CD4-positive, alpha-beta T cell (primary cell): ENCODE measurements at places on chromosomes 3 and 15.
A peak's percentile ranks its signal among the peaks of the same experiment; 100 is the strongest.

DNA sequence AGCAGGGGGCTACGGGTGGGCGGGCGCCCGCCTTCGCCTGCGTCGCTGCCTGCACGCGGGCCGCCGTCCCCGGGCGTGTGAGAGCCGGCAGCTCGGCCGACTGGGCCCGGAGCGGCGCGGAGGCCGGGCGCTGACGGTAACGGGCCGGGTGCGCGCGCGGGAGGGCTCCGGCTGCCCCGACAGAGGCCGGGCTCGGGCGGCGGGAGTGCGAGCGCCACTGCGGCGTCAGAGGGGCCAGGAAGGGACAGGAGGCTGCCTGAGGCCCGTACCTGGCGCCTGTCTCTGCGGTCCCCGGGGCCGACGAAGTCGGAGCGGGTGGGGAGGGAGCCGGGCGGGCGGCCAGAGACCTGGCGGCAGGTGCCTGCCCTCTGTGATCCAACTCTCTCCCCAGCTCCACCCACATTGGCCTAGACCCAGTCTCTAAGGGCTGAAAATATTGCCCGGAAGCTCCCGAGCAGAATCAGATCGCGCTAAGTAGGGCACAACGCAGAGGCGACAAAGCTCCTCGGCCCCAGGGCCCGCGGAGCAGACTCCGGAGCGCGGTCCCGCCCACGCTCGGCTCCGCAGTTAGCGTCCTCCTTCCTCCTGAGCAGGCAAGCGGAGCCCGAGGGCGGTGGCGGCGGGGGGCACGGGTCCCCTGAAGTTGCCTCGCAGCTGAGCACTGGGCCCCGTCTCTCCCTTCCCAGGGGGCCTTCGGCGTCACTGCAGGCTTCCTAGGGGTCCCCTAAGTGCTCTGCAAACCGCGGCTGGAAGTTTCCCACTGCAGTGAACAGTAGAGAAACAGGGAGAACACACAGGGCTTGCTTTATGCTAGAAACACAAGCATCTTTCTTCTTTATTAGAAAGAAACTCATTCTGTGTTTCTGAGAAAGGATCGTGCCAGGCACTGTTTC is at the start of gene MAN2A2:
Gene MAN2A2 (plus strand): TSS at position 463 of the 893 bp plus-strand sequence. CDS start 906 bp downstream, outside the sequence.
- peak; percentile 46 for DNase-seq

GRCh38 chr3:144809380-144809779 is 837.8 kb downstream of the DIPK2A start:
- no peak for DNase-seq

- DNase-seq = no peak
These were observed 68.2 kb downstream of the DENND4A start for GRCh38 chr15:65723876-65724275.

DNA sequence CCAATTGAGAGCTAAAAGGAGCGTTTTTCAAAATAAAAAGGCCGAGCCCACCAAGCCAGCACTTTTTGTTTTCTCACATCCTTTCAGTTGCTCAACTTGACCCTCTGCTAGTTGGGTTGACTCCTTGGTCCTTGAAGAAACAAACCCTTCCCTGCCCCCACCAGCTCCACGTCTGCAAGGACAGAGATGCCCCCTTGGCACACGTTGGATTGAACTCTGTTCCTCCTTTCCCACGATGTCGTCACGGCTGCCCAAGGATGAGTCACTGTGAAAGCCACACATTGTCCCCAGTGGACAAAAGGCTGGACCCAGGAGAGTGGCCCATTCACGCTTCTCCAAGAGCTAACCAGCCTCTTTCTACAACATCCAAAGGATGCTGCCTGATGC is 43.0 kb upstream of the SPATA12 start:
- DNase-seq = no peak

GRCh38 chr3:114800272-114801031 is 346.6 kb downstream of the ZBTB20 start:
- no peak for DNase-seq

DNA sequence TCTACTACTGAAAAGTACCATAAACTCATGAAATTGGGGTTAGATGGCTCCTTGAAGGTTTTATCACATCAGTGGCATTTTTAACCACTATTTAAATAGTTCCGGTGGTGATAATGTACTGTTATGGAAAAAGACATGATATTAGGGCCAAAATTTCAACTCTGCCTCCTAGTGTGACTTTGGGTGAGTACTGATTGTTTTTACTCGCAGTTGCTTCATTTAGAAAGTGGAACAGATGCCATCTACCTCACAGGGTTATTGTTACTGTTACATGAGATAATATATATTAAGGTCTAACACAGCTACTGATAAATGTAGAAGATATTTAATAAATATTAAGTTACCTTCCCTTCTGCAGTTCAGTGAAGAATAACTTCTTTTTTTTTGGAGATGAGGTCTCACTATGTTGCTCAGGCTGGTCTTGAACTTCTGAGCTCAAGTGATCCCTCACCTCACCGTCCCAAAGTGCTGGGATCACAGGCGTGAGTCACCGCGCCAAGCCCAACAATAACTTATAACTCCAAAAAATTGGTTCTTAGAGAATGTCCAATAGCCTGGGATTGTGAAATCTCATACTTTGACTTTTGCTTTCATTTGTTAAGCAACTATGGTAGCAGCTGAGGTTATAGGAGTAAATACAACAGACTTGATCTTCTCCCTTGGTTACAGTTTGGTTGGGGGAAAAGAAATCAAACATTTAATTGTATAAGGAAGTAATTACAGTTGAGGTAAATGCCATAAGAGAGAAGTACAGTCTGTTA is 48.3 kb downstream of the MEF2A start:
- DNase-seq = no peak
